ENCODE measurements at places on chromosomes 1 and 21.
A peak's percentile ranks its signal among the peaks of the same experiment; 100 is the strongest.

DNA sequence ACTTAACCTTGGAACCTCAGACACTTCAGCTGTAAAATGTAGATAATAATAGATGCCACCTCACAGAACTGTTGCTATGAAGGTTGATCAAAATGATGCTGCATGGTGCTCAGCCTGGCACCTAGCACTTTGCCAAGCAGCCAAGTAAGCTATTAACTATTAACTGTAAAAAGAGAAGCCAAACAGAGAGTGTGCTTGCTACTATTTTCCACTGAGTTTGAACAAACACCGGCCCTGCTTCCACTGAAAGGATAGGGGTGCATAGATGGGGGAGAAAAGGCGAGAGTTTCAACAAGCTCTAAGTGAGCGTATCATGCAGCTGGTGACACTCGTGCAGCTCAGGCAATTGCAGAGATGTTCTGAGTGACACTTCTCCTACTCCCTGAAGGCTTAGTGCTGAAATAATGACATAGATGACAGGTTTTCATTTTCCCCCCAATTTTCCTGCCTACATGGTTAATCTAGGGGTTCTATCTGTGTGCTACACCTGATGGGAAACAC, 78.2 kb downstream of the GPR88 start:
- DNase-seq: no peak

DNA sequence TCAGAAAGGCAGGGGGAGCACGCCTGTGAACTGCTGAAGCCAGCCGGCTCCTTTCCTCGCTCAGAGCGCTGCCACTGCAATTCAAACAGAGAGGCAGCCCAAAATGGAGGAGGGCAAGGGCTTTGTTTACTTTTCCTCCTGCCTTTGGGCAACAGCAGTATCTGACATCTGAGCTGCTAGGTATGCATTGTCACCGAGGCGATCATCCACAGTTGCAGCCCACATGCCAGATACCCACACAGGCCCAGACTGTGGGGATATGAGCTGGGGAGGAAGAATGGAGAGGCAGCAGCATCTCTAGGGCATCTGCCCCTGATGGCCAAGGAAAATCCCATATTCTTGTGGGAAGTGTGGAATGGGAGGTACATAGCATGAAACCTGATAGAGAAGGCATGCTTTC, 357.1 kb downstream of the BARHL2 start:
- no peak for DNase-seq

GRCh38 chr1:163807331-163808049, 485.7 kb downstream of the NUF2 start:
- no peak for DNase-seq

DNA sequence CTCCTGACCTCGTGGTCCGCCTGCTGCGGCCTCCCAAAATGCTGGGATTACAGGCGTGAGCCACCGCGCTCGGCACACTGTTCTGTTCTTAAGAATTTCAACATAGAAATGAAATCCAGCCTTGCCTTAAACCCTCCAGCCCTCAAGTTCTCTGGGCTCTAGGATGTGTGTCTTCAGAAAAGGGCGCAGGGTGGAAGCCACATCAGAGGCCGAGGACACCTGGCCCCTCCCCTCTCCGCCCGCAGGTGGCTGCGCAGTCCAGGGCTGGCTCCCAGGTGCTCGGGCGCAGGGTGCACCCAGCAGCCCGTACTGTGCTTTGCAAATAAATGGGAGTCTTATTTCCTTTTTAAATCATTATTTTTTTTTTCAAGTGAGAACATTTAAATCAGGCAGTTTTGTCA, 2.0 kb upstream of the C1orf174 start:
- peak; percentile 39 for DNase-seq

DNA sequence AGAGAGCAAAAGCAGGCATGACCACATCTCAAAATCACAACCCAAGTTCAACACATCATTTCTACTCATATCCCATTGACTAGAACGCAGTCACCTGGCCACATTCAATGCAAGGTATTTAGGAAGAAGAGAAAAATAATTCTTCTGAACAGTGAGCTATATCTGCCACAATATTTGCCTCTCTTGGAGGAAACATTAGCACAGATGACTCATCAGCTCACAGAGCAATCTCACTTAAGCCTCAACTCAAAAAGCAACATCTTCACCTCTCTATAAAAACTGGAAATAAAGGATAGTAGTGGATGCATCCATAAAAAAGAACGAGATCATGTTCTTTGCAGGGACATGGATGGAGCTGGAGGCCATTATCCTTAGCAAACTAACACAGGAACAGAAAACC, 143.9 kb upstream of the FMN2 start:
- no peak for DNase-seq

DNA sequence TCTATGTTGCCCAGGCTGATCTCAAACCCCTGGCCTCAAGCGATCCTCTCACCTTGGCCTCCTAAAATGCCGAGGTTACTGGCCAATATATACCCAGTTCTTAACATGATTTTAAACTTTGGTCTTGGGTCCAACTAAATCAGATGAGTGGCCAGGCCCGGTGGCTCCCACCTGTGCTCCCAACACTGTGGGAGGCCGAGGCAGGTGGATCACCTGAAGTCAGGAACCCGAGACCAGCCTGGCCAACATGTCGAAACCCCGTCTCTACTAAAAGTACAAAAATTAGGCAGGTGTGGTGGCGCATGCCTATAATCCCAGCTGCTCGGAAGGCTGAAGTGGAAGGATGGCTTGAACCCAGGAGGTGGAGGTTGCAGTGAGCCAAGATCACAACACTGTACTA, 29.6 kb downstream of the TOMM20 start:
- DNase-seq: no peak

GRCh38 chr1:95176861-95177260, 57.1 kb upstream of the RWDD3 start:
- DNase-seq: no peak

Measured in central memory CD4-positive, alpha-beta T cell (primary cell).